ENCODE measurements at places on chromosomes 11 and 22.

DNA sequence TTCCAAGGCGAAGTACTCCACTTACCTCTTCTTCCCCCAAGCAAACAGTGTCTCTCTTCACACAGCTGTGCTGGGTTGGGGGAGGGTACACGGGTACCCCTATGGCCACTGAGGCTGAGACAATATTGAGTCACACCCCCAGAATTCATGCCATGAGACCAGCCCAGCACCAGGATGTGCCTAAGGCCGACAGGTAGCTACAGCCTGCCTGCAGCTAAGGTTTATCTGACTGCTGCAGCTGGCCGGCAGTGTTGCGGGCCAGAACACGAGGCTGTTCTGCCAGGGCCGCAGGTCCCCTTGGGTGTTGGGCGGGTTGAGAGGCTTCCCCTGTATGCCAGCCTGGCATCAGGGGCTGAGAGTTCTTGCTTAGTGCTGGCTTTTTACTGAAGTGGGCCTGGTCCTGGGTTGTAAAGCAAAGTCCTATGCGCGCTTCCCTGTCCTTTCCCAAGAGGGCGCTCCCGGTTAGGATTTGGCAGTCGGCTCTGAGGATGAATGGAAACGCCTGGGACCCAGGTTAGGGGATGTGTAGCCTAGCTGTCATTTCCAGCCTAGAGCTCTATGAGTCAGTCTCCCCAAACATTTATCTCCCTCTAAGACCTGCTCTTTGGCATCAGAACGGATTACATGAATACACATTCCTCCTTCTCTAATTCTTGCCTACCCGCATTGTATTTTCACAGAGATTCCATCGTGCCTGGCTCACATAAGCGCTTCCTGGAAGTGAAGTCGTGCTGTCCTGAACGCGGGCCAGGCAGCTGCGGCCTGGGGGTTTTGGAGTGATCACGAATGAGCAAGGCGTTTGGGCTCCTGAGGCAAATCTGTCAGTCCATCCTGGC lies 7.1 kb downstream of the USP18 start:
- no peak for DNase-seq

DNA sequence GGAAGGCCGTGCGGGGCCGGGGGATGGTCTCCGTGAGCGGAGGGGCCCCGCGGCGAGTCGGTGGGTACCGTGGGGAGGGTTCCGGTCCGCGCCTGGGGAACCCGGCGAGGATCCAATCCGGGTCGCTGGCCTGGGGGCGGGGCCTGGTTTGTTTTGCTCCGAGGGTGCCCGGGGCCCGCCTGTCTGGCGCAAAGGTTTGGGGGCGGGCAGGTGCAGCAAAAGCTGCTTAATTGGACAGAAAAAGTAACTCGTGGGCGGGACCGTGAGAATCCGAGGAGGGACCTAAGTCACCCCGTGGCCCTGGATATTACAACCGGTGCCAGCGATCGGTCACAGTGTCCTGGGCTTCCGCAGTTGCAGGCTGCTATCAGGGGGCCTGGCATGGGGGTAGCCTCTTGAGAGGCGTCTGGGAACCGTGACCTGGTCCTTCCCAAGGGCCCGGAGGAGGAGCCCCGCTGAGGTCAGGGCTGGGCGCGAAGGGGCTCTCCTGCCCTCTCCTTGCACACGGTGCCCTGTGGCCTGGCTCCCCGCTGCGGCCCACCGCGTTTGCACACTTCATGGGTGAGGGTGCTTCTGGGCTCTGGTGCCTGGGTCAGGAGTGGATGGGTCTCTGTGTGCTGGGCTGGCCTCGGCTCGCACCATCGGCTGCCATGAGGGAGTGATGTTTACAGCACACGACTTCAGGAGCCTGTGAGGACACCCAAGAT lies 1.4 kb downstream of the PNPLA2 start:
- DNase-seq: peak; percentile 94

GRCh38 chr11:13503393-13503792 lies 7.6 kb upstream of the PTH start:
- DNase-seq: no peak

DNA sequence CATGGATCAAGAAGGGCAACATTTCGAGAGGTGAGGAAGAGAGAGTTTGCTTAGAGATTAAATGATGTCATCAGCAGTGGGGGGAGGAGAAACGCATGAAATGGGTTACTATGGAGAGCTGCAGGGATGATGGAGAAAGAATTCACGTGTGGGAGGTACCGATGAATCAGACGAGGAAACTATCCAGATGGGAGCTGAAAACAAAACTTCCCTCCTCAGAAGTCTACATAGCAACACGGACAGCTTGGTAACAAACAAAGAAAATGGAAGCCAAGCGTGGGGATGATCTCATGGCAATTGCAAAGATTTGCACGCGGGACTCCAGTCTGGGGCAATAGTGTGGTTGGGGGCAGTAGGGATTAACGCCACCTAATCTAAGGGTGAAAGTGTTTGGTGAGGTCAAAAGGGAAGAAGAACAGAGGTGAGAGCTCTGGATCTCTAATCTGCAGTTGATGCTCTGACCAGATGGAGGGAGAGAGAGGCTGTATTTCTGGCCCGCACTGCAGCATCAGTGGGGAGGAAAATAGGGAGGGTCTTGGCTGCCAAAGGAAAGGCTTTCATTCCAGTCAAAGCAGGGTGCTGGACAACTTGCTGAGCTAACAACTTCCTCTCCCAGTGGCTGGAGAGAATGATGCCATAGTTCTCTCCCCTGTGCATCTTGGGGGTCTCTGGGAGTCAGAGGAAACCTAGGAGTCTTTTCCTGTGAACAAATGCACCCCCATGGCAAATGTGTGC lies 43.4 kb upstream of the CSNK2A3 start:
- DNase-seq: no peak
